ENCODE measurements at places on chromosomes 11 and 22.

GRCh38 chr11:74980634-74981033, 8.1 kb upstream of the NEU3 start:
- DNase-seq, result no peak

- DNase-seq, result no peak
Observed at GRCh38 chr11:118068206-118068944, 8.5 kb upstream of the TMPRSS4 start.

DNA sequence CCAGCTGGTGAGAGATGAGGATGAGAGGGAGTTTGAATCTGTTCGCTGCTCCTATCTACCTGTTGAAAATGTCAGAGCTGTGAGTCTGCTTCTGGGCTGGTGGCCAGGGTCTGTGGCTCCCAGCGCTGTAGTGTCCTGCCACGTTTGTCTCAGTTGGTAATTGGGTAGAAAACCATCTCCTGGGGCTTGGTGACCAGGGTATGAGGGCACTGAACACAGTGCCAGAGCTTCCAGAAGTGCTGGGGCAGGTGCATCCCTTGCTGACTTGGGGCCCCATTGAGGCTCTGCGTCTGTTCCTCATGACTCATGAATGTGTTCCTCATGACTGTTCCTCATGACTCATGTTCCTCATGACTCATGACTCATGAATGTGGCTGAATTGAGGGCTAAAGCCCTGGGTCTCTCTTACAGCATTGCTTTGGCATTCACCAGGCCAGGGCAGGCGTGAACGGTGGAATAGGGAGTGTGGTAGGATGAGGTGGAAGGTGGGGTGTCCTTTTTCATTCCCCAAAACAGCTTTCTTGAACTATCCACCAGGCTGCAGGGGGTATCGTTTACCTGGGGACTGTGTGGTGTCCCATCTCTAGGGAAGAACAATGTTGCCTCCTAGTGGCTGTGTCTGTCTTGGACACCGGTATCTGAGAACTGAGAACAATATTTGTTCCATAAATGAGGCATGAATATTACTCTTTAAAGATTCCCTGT, 139.5 kb downstream of the COMMD9 start:
- DNase-seq, result peak; percentile 64

GRCh38 chr22:46107089-46107664, 43.1 kb upstream of the PPARA start:
- no peak for DNase-seq

- DNase-seq, result no peak
Observed at GRCh38 chr11:70915158-70915985, 337.0 kb downstream of the SHANK2 start.

- peak; percentile 55 for DNase-seq
Observed at GRCh38 chr22:18103527-18104269, 6.9 kb upstream of the TUBA8 start.

DNA sequence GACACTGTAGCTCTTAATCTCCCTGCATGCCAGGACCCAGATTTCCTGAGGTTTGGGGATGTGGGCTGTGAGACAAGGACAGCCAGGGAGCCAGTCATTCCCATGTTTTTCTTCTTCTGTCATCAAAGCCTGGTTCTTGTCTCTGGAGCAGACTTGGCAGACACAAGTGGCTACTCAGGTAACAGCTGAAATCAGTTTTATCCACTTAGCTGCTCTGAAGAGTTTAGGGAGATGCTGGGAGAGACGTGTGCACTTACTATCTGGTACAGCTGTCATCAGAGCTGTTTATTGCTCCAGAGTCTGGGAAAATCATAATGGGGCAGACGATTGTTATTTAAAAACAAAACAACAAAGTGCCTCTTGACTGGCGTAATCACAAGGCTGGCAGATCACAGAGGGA, 56.6 kb downstream of the CSNK2A3 start:
- no peak for DNase-seq

DNA sequence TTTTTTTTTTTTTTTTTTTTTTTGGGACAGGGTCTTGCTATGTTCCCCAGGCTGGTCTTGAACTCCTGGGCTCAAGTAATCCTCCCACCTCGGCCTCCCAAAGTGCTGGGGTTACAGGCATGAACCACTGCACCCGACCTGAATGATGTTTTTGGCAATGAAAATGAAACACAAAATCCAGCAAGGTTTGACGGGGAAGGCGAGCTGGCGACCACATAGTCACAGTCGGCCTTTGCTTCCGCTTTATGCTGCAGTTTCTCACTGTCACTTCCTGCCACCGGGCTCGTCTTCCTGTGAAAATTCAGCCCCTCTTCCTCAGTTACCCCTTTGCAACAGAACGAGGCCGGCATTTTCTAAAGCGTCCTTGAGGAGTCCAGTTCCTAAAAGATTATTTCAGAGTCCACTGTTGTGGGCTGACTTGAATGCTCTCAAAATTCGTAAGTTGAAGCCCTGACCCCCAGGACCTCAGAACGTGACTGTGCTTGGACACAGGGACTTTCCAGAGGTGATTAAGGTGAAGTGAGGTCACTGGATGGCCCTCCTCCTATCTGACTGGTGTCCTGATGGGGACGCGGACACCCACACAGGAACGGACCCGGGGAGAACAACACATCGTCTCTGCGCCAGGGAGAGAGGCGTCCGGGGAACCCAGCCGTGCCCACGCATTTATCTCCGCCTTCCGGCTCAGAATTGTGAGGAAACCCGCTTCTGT, 2.9 kb upstream of the BID start:
- peak; percentile 76 for DNase-seq

DNA sequence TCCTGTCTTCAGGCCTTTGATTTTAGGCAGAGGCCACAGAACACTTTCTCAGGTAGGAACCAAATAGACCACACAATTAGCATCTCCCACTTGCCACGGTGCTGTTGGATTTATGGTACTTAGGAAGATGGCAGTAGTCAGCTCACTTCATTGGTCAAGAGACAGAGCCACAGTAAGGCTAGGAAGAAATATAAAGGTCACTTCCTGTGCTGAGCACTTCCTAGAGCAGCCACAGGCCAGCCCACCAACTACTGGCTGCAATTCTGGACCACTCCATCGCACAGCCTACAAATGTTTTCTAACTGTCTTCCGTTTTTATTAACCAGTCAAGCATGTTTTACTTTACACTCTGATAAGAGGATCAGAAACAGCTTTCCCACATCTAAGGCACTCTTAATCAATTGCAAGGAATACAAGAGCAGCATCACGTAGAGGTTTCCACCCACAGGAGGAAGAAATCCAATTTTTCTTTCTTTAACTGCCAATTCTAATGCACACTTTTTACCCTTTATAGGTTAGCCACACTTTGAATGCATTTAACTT, 54.7 kb downstream of the ABTB2 start:
- DNase-seq, result no peak

DNA sequence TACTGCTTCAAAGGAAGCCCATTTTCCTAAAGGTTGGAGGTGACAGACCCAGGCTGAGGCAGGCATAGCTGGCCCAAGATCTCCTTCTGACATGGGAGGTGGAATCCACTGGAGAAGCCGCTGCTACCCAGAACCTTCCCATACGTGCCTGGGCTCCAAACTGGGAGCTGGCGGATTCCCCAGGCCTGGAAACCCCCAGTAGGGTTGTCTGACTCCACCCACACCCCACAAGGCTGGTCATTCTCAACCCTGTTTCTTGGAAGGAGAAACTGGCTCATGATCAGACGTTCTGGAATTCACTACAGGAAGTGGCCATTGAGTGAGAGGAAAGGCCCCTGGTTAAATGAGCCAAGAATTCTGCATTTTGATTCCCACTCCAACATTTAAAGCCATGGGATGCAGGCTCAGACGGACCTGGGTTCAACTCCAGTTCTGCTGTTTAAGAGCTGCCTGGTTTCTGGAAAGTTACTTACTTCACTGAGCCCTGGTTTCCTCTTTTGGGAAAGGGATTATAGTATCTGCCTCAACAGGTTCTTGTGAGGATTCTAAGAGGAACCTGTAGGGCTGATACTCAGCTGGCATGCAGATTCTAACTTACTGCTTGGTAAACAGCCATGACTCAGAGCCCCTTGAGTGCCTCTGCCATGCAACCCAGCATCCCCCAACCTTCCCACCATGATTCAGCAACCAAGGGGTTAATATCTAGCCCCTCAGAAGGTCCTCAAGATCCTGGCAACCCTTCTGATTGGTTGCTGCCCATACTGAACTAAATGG, 19.4 kb upstream of the TSKU start:
- DNase-seq, result no peak

GRCh38 chr11:69611548-69612526, 29.1 kb upstream of the CCND1 start:
- no peak for DNase-seq

GRCh38 chr11:120066738-120067437, 71.0 kb downstream of the TRIM29 start:
- no peak for DNase-seq

DNA sequence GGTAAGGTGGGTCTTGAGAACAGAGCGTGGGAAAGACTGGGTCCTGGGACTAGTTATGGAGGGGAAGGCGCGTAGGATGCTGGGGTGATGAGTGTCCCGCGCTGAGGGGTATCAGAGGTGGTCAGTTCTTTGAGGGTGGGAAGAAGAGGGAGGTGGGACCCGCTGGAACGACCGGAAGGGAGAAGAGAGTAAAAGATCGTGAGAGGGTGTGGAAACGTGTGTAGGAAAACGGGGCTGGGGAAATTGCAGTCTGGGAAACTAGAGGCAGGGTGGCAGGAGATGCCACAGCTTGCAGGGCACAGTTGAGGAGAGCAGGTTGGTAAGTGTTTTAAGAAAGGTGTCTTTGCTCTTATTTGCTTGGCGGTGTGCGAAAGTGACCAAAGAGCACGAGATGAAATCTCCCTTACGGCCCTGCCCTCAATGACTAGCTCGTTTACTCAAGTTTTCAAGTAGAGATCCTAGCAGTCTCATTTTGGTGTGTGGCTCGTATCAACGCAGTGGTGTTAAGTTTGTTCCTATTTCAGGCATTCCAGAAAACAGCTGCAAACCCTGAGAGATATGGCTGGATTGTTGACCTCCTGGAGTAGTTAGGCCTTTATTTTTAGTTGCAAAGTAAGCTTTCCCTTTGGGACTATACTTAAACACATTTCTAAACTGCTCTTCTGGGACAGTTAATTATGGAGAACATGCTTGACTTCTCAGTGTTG, 615 bp downstream of the STT3A start:
- no peak for DNase-seq
